ENCODE measurements at places on chromosomes 6 and 20.
A peak's percentile ranks its signal among the peaks of the same experiment; 100 is the strongest.

DNA sequence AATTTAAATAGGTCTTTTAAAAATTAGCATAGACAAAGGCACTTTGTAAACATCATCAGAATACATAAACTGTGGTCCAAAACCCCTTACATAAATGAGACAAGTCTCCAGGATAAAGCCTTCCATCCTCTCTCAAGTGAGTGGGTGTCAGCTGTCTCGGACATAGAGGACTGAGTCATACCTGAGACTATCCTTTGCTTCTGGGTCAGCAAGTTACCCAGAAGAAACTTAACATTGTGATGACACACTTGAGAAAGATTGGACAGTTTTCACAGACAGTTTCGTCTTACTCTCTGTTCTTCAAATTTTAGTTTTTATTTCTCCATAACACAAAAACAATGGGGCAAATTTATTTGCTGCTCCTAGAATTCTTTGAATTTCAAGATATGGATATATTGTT is 838.0 kb downstream of the DHX35 start:
- DNase-seq, result no peak

DNA sequence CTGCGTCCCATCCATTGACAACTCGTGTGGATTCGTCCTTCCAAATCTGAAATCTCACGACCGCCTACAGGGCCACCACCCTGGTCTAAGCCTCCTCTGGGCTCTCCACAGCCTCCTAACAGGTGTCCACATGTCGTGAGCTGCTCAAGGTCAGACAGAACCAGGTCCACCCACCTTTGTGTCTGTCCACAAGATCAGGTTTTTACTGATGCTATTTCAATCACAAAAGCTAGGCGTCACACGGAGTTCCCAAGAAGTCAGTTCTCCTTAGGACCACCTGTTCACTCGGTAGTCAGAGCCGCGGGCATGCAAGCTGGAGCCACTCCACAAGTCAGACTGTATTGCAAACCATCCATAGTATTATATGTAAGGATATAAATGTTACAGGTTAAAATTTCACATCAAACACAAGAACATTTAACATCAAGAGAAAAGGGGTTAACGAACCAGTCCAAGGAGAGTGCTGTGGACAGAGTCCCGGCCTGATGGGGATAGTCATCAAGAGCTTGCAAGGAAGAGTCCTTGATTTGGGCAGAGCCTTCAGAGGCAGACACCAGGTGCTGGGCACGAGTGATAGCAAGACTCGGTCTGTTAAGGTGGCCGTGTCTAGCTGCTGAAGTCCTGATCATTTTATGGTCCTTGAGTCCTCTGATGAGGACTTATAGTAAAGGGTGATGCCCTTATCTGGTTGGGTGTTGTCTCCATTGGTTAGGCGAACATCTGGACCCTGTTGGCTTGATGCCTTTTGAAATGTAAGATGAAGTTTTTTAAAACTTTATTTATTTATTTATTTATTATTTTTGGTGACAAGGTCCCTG is 731 bp upstream of the DNPH1 start:
- DNase-seq, result no peak

DNA sequence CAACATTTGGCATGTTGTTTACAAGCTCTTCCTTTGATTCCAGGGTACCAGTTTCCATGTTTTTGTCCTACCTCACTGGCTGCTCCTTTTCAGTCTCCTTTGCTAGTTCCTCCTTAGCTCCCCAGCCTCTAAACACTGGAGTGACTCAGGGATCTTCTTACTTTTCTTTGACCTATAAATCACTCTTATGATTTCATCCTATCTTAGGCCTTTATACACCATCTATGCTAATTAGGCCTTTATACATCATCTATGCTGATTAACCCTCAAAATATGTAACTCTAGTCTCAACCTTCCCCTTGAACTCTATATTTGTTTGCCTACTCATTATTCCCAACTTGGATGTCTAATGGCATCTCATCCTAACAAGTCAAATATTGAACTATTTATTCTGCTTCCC is 9.5 kb downstream of the TMEM30A start:
- no peak for DNase-seq

- DNase-seq, result no peak
Observed at GRCh38 chr20:53409447-53409717, 184.3 kb downstream of the ZNF217 start.

DNA sequence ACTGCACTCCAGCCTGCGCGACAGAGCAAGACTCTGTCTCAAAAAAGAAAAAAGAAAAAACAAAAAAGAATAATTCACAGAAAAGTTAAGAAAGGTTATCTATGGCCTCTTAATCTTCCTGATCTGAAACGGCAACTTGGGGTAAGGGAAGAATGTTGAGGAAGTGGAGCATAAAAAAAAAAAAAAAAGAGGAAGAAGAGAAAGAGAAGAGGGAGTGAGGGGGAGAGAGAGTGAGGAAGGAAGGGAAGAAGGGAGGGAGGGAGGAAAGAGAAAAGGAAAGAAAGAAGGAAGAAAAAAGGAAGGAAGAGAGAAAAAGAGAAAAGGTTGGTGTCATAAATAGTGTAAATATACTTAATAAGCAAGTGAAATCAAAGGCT is 68.9 kb upstream of the NCOA3 start:
- DNase-seq, result no peak

GRCh38 chr6:1915226-1915625 is 305.5 kb downstream of the FOXC1 start:
- no peak for DNase-seq

DNA sequence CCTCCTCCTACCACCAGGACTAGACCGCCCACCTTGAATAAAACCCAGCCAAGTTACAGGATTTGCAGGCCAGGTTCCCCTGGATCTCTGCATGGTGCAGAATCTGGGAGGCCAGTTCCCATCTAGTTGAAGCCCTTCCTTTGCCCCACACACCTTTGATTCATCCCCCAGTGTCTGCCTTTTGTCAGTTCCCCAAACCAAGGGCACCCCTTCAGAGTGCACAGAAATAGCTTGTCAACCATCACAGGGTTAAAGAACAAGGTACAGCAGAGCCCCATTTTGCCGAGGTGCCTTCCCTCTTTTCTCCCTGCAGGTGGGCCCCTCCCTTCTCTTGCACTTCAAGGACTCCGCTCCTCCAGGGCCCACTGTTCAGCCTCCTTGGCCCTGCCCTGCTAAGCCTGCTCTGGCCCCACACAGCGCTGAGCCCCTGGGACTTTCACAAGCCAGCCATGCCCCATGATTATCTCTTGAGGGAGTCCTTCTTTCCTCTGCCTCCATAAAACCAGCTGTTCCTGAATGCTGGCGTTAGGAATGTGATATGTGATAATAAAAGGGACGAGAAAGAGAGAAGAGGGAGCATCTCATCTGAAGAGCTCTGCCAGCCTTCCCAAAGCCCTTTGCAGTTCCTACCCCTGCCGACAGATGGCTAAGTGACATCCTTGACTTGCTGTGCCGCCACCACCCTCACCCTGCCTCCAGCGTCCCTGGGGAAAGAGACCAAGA is 280.3 kb downstream of the CDC5L start:
- no peak for DNase-seq

DNA sequence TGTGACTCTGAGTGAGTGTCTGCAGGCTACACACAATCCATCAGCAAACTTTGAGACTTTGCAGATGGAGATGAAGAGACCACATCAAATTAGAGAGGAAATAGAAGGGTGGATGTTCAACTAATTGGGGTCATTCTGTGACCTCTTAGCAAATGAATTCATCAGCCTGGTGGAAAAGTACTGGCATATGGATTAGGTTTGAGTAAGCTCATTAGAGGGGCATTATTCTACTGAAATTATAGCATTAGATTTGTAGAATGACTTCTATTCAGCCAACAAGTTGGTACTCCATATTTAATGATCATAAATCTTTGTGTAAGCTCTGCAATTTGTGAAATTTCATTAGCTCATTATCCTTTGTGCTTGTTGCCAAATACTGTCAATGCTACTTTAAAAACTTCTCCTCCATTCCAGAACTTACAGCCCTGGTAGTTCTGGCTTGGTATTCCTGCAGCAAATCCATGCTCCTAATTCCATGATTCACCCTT is 63.8 kb downstream of the ADTRP start:
- no peak for DNase-seq

GRCh38 chr20:48471759-48472408 is 355.9 kb downstream of the PREX1 start:
- DNase-seq, result no peak

- peak; percentile 56 for DNase-seq
Observed at GRCh38 chr6:149925974-149926777, 3.3 kb upstream of the RAET1G start.

GRCh38 chr6:157438611-157439111 is 57.7 kb downstream of the ZDHHC14 start:
- no peak for DNase-seq

- DNase-seq, result peak; percentile 74
Observed at GRCh38 chr6:37170273-37171200, 585 bp downstream of the PIM1 start.

GRCh38 chr6:53986165-53986720 is 125.0 kb upstream of the MLIP start:
- DNase-seq, result no peak

DNA sequence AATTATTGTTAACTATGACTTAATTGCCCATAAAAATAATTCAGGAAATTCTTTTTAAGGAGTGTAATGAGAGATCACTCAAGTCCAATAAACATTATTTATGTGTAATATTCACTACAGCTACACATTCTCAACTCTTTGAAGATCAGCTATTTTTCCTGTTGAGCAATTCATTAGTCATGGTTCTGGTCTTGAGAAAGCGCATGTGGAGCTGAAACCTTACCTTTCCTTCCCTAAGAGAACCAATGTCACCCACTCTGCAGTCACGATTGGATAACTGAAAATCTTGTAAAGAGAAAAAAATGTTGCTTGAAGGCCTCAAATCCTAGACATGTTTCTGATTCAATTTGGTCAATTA is 736.9 kb upstream of the MARCKS start:
- no peak for DNase-seq

- no peak for DNase-seq
Observed at GRCh38 chr6:127291495-127291894, 24.8 kb downstream of the RNF146 start.

- no peak for DNase-seq
Observed at GRCh38 chr20:41316602-41317545, 657 bp downstream of the ZHX3 start.

DNA sequence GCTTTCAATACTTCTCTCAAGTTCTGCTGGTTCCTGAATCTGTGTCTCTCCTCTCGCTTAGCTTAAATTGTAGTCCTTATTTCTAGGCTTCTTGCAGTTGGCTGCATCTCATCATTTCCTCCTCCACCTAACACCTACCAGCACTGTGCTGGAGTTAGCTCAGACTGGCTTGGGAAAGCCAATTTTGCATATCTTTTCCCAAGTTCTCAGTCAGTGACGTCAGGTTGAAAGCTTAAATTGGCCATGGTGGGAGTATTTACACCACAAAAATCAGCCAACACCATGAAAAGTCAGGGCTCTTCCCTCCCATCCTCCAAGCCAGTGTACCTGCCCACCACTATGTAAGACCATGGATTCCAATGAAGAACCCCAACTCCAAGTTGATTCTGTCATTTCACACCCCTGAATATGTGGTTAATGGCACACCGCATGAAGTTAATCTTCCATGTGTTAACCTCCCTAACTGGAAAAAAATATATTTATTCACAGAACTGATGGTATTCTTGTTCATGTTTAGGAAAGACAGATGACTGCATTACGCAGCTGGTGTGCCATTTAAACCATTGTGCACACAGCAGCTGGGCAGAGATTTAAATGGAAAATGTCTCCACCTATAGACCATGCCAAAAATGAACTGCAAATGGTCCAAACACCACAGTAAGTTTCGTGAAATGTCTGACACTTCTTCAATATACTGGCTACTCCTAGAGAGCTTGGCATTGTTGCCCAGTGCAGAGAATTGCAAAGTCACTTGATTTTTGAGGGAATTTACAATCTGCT is 274.1 kb upstream of the MAP3K7 start:
- DNase-seq, result no peak

DNA sequence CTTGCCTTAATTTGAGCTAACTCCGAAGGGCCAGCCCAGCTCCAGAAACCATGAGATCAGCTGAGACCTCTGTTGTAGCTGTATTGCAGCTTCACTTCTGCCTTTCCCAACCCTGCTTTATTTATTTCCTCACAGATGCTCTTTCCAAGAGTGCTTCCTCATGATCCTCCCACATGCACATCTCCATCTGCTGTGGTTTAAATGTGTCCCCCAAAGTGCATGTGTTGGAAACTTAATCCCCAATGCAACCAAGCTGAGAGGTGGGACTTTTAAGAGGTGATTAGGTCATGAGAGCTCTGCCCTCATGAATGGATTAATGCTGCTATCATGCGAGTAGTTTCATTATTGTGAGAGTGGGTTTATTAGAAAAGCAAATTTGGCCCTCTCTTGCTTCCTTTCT is 164.4 kb upstream of the TAB2 start:
- no peak for DNase-seq

DNA sequence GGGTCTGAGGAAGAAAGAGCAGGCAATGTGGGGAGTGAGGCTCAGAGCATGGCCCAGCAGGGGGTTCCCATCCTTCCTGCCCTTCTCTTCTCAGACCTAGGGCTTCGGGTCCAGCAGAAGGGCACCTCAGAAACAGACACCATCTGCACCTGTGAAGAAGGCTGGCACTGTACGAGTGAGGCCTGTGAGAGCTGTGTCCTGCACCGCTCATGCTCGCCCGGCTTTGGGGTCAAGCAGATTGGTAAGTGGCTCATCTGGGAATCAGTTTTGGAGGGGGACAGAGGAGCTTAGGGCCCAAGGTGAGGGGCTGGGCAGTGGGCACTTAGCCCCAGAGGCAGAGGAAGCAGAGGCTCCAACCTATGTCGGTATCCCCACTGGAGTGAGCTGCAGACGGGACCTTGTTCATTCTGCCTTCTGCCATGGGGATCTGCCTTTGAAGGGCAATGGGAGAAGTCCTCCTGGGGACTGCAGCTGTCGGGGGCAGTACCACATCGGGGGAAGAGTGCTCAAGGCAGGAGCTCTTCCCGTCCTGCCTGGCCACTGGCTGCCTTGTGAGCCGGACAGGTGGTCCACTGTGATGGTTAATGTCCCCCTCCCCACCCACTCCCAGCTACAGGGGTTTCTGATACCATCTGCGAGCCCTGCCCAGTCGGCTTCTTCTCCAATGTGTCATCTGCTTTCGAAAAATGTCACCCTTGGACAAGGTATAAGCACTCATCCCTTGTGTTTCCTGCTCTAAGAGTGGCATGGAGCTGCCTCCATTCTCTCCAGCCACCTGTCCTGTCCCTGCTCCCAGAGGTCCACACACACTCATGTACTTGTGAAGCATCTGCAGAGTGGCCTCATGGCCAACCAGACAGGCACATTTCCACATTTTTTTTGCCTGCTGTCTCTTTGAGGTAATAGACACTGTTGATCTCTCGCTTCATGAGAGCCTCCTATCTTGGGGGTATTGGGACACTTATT is 4.7 kb downstream of the CD40 start:
- DNase-seq, result no peak
